ENCODE measurements at places on chromosomes 7 and 10.

GRCh38 chr10:50417886-50418830 is 166.8 kb upstream of the ASAH2 start:
- DNase-seq, result peak; percentile 33

DNA sequence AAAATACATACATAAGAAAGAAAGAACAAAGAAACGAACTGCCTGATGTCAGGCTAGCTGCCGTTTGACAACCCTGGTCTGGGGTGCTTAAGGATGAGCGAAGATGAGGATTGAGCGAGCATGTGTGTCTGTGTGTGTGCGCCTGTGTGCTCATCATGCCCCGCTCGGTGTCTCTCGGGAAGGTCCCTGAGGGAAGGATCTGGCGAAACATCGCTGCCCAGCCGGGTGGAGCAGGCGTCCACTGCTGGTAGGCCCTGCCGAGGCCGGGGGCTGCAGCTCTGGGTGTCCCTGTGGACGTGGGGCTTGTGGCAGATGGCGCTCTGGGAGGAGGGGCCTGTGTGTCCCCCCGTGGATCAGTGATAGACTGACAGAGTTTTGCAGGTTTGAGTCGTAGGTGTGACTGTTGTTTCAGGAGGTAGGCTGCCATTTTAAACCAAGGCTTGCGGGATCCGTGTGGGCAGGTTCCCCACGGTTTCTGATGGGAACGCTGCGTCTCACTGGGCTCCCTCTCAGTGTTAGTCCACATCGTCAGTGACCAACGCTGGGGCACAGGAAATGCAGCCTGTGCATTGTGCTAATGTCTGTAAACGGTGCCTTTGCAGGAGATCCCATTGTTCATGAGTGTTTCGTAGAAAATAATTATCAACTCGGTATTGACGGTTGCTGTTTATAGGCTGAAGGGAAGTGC is 5.9 kb upstream of the SUN1 start:
- no peak for DNase-seq

DNA sequence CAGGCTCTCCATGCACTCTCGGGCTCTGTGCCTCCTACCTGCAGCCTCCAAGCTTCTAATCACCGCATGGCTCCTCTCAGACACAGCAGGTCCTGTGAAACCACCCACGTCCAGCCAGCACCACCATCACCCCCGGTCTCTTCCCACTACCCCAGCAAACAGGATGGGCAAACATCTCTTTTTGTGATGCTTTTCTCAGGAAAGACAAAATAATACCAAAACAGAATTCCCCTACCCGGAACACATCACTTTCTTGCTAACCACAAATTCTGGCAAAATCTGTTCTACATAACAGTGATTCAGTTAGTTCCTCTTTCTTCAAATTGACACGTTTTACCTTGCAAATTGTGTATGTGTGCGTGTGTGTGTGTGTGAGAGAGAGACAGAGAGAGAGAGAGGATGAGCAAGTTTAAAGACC is 6.5 kb downstream of the SNX8 start:
- DNase-seq, result no peak

GRCh38 chr7:8724080-8724718 is 290.8 kb downstream of the NXPH1 start:
- no peak for DNase-seq

DNA sequence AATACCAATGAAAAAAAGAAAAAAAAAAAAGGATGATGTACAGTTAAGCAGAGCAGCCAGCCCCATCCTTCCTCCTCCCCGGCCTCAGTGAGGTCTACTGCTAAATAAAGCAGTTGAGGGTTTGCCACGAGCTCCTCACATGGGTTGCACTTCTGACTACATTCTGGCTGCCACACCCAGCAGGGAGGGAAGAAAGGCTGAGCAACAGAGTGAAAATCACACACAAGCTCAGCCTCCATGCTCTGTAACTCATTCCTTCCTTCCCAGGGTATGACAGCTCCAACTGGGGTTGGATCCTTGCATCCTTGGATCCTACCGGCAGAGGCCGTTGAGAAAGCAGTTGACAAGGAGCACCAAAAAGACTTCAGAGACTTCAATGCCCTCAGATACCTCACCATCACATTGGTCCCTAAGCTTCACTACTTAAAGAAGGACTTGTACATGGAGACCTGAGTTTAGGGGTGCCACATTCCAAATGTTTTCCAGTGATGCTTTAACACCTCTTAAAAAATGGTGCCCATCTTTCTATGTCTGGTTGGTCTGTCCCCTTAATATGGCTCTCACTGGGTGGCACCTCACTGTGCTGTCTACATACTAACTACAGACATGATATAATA is 52.9 kb upstream of the PIK3CG start:
- DNase-seq, result no peak

DNA sequence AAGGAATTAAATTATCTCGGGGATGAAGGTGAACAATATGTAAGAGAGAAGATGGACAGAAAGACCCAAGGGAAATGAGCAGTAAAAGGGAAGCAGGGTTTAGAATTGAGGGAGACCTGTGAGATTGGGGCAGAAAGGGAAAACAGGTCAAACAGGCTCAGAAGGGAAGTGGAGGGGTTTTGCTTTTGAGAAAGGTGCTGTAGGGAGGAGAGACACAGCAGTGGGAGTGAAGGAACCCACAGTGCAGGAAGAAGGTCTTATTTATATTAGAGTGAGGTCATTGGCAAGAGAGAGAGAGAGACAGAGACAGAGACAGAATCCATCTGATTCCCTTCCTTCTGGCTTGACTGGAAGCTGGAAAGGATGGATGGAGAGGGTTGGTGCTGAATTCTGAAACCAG is 3.5 kb upstream of the TCAF1 start:
- DNase-seq, result no peak

- DNase-seq, result no peak
These were observed 672.4 kb upstream of the GALNT17 start for GRCh38 chr7:70459546-70459945.

GRCh38 chr10:122435212-122435827 is 19.1 kb upstream of the ARMS2 start:
- DNase-seq, result no peak

GRCh38 chr7:2503056-2503941 is 16.3 kb upstream of the LFNG start:
- no peak for DNase-seq

GRCh38 chr10:28778524-28778923 is 101.2 kb downstream of the BAMBI start:
- DNase-seq, result no peak

DNA sequence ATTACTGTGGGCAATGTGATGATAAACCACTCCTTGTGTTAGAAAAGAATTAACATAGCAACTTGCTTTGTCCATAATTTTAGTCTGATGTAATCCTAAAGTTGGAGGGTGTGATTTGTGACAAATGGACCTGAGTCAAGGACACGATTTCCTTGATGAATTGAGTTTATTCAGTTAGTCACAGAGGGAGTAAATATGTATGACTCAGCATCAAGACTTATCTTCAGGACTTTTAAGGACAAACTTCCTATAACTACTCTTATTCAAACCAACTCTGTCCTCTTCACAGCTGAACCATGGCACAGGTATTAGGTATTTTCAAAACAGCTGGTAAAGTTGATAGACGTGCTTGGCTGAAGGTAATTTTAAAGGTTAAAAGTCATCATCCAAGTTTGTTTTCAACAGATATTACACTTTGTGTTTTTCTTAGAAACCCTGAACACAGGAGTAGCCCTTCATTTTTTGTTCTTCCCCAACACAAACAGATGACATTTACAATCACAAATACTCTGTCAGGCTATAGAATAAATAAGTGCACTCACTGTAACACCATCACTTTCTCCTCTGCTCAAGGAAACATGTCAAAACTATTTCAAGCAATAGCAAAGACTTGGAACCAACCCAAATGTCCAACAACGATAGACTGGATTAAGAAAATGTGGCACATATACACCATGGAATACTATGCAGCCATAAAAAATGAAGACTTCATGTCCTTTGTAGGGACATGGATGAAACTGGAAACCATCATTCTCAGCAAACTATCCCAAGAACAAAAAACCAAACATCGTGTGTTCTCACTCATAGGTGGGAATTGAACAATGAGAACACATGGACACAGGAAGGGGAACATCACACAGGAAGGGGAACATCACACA is 54.5 kb downstream of the COA1 start:
- no peak for DNase-seq

GRCh38 chr7:36870625-36871354 is 146.5 kb upstream of the AOAH start:
- DNase-seq, result no peak

GRCh38 chr10:62689712-62690111 is 114.8 kb upstream of the ADO start:
- DNase-seq, result no peak

DNA sequence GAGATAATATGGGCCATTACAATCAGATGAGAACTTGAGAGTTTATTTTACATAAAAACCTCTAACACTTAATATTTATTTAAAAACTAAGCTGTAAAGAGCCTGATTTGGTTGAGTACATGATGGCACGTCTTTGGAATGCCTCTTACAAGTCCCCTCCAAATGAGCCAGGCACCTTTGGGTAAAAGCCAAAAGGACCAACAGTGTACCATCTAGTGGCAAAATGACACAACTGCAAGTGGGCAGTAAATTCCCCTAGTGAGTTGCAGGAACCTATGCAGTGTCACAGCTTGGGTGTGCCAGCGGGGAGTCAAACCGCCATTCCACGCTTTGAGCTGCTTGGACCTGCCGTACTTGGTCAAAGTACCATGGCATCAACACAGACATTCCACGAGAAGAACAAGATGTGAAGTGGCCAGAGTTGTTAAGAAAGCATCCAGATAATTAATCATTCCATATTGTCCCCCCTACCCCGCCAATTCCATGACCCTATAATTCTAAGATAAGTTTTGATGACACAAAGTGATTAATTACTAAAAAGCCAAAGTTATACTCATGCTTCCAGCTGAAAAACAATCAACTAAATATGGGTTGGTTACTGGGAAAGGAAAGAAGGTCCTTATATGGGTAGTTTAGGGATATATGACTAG is 115.2 kb downstream of the SORBS1 start:
- DNase-seq, result no peak

DNA sequence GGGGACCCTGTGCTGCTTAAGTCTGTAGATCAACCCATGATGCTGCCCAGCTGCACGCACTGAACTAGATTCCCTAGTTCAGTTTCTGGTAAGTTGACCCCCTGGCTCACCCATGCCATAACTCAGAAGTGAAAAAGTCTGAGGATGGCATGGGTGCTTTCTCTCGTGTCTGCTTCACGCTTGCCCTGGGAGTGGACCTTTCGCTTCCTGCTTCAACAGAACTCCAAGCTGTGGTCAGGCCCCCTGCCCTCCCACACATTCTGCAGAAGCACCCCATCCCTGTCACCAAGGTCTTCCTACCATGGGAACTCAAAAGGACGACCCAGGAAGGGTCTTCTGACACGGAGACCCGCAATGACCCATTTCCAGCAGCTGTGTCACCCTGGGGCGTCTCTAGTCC is 39.9 kb downstream of the LRRC18 start:
- DNase-seq, result no peak

GRCh38 chr10:93907059-93907458 is 13.3 kb downstream of the SLC35G1 start:
- DNase-seq, result no peak

- no peak for DNase-seq
These were observed 98.2 kb downstream of the CALN1 start for GRCh38 chr7:72313906-72314305.

DNA sequence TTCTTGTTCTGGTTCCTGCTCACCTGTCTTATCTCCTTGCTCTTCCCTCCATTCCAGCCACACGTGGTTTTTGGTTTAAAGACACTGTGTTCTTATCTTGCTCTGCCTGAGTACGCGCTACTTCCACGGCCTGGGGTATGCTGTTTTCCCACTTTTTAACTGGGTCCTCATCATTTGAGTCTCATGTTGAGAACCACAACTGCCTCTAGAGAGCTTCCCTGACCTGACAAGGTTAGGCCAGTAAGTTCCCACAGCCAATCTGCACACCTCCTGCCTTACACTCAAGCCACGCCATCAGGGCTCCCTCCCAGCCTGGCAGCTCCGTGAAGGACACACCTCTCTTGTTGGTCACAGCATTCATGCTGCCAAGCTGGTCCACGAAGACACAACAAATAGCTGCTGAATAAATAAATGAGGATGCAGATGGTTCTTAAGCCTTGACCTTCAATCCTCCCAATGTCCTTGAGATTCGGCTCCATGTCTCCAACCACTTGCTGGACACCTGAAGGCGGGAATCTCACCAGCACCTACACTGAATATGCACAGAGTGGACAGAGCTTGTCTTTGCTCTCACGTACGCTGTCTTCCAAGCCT is 201.7 kb upstream of the KLF14 start:
- no peak for DNase-seq

GRCh38 chr7:134301592-134301991 is 15.1 kb downstream of the SLC35B4 start:
- no peak for DNase-seq

GRCh38 chr7:112132051-112132694 is 74.0 kb downstream of the DOCK4 start:
- no peak for DNase-seq

DNA sequence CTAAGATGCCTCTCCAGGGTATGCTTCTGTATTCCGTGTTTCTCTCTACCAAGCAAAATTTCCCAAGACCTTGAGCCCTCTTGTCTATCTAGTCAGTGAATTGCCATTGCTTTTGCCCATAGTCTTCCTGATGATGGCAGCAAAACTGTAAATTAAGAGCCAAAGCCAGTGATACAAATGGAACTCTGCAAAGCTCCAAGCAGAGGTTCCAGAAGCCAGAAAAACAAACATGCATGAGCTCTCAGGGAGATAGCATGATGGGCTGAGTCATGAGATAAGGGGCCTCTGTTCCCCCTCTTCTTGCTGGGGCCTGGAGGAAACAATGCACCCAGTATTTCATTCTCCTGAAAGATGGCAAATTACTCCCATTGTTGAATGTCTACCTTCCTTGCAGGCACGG is 24.7 kb downstream of the LSMEM1 start:
- DNase-seq, result no peak

DNA sequence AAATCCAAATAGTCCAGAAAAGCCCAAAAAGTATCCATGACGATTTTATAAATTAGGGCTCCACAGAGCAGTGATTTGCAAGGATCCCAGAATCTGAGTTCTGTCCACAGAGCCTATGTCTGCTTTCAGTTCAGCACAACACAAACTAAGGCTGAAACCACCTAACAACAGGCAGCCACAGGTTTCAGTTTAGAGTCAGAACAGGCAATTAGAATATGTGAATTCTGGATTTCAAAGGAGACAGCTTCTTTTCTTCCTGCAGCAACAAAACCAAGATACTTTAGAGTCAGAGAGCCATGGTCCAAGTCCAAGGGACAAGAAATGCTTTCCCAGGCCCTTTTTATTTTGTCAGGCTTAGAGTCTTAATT is 23.6 kb downstream of the IFIT3 start:
- no peak for DNase-seq

- DNase-seq, result no peak
These were observed 58.5 kb downstream of the WDFY4 start for GRCh38 chr10:48742891-48743860.

Data from stimulated activated CD4-positive, alpha-beta T cell treated with anti-CD3 and anti-CD28 coated beads, Interleukin-4, amount 100 ng/mL, for 1 hour (primary cell).